ENCODE measurements at places on chromosomes 11 and 22.

DNA sequence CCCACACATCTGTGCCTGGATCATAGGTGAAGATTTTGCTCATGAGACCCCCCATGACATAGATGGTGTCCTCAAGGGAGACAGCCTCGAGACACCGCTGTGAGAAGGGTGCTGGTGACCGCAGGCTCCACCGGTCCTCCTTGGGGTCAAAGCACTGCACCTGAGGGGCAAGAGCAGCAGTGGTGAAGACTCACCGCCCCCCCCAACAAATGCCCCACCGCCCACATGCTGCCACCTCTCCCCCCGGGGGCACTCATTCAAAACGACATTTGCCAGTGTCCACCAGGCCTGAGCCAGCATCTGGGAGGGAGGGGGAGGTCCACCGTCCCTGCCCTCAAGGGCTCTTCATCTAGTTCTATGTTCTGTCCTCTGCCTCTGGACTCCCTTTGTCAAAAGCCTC lies 9.3 kb downstream of the KLHL35 start:
- DNase-seq: no peak

- no peak for DNase-seq
Observed at GRCh38 chr11:14875163-14875562, 16.9 kb downstream of the CYP2R1 start.

DNA sequence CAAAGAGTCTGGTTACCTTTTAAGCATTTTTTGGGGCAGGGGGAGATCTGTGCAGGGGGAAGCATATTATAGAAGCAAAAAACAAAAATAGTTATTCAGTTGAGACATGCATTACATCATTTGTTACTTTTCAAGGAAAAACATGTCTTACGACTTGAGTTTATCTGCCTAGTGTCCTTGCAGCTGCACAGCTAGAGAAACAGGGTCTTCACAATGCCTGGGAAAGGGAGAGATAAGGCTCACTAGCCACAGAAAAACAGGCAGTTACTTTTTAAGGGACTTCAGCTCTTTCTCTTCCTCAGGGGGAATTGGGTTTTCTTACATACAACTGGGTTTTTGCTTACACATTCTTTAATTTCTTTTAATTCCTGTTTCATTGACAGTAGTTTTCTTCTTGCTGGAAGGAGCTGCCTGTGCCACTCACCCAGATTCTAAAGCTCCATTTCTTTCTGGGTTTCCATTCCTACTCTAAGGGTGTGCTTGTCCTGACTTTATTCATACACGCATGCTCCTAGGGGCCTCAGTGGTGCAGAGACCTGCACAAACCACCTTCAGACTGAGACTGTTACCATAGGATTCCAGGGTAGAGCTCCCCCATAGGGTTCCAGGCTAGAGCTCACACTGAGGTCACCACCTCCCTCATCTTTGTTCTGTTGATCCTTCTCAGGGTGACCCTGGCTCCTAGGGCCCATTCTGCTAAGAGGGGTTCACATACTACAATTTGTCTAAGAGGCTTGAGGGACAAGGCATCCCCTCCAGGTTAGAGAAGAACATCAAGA lies 14.7 kb upstream of the UBQLNL start:
- no peak for DNase-seq

GRCh38 chr11:130947058-130947457 lies 30.8 kb upstream of the SNX19 start:
- DNase-seq: no peak

DNA sequence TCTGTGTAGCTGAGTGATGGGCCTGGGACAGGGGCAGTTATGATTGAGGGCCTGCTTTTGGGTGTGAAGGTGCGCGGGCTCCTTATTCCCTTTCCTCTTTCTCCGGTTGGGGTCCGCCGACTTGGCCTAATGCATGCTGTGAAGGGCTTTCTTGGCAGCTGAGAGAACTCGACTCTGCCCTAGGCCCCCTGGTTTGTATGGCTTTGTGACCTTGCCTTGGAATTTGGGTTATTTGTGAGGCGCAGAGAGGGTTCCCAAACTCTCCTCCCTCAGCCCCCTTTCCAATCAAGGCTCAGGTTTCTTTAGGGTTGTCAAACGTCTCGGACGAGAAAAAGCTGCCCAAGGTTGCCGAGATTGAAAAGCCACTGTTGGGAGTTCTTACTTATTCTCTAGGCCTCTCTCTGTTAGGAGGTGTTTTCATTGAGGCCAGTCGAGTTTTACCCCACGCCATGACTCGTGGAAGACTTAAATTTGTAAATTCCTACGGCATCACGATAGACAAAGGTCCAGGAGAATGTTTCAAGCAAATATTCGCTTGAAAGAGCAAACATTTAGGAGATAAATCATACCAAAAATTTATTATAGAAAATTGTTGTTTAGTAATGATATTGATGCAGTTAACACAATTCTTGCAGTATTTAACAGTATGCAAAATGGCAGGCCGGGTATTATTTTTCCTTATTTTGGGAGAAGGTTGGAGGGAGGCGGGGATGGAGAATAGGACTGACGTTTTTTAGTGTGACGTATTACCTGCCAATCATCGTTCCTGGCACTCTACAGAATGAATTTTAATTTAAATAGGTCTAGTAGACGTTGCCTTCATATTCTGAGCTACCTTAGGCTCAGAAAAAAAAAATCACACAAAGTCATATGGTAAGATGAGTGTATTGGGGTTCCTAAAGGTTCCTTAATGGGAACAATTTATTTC lies 689 bp downstream of the PDHX start:
- no peak for DNase-seq

DNA sequence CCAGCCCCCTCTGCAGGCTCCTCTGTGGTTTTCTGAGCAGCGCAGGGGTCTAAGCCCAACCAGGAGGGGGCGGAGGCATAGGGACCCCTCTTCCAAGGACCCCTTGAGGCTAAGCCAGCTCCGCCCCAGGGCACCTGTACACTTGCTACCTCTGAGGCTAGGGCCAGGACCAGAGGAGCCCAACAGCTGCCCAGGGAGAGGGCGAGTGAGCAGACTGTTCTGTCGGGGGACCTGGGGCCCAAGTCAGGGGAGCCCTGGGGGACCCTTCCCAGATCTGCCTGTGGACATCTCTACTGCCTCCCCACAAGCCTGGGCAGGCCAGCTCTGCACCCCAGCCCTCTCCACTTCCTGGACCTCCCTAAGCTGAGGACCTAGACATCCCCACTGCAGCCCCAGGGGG lies 1.8 kb downstream of the B4GALNT4 start:
- no peak for DNase-seq

DNA sequence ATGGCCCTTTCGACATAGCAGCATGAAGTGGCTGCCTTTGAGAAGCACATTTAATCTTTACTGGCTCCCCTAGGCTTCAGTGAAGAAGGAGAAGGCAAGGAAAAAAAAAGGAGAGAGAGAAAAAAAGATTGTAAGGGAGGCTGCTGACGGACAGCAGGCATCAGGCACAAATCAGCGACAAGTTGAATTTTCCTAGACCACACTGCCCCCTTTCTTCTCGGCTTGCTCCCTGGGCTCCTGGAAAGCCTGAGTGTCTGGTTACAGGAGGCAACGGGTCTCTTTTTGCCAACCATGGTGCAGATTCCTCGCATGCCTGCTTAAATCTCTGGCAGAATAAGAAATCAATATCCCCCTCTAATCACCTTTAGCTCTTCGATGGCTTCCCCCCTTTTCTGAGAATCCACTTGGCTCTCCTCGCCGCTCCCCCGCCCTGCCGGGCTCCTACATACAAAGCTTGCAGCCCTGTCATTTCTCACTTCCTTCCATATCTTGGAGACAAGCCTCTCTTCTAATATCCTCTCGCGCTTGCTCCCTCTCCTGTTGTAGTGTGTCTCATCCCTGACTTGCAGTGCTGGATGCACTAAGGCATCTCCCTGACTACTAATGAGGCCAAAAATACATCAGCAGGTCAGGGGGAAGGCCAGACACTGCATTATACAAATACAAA lies 14.3 kb downstream of the BLID start:
- no peak for DNase-seq

DNA sequence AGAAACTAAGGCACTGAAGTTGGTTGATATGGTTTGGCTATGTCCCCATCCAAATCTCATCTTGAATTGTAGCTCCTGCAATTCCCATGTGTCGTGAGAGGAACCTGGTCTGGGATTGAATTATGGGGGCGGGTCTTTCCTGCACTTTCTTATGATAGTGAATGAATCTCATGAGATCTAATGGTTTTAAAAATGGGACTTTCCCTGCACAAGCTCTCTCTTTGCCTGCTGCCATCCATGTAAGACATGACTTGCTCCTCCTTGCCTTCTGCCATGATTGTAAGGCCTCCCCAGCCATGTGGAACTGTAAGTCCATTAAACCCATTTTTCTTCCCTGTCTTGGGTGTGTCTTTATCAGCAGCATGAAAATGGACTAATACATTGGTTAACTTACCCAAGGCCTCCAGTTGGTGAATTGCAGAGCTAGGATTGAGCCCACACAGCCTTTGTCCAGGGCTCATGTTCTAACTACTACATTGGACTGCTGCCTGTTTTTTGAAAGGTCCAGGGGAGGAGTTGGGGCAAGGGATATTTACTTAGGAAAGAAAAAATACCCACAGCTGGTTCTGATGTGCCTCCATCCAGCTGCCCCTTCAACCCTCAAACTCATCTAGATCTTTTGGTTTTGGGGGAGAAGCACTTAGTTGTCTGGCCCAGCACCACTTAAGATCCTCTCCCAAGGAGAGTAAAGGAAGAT lies 107.8 kb upstream of the NAV2 start:
- DNase-seq: no peak

DNA sequence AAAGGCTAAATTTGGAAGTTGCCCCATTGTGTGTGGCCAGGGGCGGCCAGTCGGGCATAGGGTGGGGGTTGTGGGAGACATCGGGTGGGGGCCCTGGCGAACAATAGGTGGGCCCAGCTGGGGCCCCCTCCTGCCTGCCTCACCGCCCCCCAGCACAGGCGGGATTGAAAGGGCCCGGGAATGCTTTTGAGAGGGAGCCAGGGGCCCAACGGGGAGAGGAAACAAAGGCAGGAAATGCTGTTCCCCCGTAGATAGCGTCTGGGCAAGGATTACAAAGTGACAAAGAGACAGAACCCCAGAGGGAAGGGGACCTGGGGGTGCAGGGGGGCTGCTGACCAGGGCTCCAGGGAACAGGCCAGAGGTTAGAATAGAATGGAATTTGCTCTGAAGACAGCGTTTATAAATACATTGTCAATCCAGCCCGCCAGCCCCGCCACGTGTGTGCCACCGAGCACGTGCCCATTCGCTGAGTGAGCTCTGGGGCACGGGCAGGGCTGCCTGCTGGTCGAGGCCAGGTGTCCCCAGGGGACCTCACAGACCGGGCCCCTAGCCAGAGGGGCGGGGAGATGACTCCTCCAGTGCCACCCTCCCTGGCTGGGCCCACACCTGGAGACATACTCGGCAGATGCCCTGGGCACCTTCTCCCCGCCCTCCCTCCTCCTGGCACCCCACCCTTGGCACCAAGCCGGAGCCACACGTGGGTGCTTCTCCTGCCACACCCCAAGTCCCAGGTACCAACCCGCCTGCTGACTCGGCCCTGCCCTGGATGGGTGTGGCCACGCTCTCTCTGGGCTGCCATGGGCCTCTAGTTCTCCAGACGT lies 9.7 kb downstream of the PDGFB start:
- no peak for DNase-seq

GRCh38 chr11:13105237-13105844 lies 96.2 kb downstream of the RASSF10 start:
- no peak for DNase-seq

GRCh38 chr11:47289856-47290255 lies 19.9 kb downstream of the MADD start:
- no peak for DNase-seq

DNA sequence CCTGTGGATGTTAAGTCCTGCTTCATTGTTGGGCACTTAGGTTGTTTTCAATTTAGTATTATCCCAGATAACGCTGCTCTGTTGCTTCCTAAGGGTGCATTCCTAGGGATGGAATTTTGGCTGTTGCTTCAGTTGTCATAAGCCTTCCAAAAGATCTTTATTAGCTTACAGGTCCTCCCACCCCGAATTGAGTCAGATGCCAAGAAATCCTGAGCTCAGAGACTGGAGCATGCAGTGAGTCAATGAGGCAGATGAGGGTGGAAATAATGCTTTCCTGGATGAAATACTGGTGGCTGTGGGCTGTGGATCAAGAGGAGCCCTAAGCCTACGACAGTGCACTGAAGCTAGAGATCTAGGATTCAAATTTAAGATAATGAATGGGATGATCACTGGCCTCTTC lies 10.7 kb upstream of the IL18BP start:
- no peak for DNase-seq

- DNase-seq: no peak
Observed at GRCh38 chr11:64097468-64098317, 62.0 kb downstream of the FLRT1 start.

DNA sequence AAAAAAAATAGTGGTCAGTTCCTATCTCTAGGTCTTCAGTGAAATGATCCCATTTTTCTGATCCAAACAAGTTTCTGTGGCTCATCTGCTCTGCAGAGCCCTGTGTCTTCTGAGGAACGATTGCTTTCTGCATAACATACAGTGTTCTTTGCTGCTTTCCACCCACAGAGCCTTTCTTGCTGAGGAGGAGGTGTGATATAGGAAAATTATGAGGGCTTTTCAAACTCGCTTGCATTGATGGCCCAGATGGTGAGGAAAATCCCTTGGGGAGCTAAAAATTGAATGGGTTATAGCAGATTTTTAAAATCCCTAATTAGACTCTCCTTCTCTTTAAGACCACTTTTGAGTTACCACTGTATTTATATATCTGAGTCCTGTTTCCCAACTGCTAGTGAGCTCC lies 31.3 kb downstream of the JAM3 start:
- DNase-seq: no peak

- DNase-seq: no peak
Observed at GRCh38 chr22:49748514-49748913, 79.2 kb downstream of the BRD1 start.

DNA sequence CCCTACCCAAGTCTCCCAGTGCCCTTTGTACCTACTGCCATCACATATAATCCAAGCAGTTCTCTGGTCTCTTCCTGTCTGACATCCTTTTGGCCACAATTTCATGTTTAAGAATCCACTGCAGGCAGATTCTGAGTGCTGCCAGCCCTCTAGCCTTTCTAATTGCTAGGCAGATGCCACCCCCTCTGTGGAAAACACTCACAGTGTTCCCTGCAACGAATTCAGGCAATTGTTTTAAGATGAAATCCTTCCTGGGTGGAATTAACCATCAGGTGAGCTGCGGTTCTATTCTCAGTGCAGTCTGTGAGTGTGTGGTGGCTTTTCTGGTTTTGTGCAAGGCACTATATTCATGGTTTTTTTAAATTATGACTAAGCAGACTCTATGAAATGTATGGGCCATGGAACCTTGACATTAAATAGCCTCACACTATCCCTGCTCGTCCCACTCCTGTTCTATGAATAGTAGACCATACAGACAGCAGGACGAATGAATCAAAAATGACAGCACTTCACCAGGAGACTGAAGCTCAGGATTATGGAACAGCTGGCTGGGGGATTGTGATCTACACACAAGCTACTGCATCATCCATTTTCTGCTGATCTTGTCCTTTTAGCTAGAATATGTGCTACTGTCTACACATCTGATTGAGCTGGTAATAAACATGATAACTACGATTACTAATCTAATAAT lies 29.8 kb upstream of the BMAL1 start:
- DNase-seq: no peak

Measured in CD4-positive, alpha-beta T cell treated with Interleukin-4 for 1 hour (primary cell).